ENCODE measurements at places on chromosomes 1 and 21.
A peak's percentile ranks its signal among the peaks of the same experiment; 100 is the strongest.

DNA sequence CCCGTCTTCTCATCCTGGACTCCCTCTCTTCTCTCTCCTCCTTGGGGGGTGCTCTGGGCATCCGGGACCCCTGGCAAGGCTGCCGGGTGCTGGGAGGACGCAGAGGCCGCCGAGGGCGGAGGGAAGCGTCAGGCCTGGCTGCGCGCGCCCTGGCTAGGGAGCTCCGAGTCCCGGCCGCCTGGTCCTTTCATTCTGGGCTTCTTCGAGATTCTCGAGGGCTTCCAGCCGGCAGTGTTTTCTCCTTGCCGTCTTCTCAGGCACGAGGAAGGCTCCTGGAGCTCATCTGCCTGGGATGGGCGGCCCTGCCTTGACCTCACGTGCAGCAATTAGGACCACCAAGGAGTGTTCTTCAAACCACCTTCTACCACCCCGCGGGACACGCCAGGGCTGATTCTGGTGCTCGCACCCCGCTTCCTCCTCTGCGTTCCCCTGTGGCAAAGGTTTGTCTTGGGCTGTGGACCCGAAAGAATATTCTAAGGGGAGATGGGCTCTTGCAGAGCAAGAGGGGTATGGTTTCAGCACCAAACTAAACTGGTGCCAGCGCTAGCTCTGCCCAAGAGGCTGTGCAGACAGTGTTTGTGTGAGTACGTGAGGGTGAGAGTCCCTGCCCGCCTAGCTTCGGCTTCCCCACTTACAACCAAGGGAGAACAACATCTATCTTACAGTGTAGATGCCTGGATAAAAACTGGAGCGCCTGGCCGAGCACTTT, 36.5 kb downstream of the PIK3CD start:
- peak; percentile 31 for DNase-seq

- no peak for DNase-seq
Observed at GRCh38 chr1:7450838-7451237, 320.3 kb upstream of the VAMP3 start.

DNA sequence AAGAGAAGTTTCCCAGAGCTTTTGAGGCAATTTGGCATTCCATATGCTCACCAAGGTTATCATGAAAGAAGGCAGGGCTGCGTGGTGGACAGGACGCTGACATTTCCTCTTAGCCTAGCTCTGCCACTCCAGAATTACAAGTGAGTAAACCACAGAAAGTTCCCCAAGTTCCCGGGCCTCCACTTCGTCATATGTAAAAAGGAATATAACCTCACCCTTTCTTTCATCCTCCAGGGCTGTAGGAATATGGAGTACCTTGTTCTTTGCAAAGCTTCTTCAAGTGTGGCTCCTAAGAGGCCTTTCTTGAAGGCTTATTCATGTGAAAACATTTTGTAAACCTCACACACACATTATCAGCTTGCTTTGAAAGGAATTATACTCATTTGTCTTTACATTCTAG, 210.2 kb downstream of the GREM2 start:
- no peak for DNase-seq

GRCh38 chr1:150560011-150560438, 10.8 kb downstream of the ADAMTSL4 start:
- peak; percentile 82 for DNase-seq

DNA sequence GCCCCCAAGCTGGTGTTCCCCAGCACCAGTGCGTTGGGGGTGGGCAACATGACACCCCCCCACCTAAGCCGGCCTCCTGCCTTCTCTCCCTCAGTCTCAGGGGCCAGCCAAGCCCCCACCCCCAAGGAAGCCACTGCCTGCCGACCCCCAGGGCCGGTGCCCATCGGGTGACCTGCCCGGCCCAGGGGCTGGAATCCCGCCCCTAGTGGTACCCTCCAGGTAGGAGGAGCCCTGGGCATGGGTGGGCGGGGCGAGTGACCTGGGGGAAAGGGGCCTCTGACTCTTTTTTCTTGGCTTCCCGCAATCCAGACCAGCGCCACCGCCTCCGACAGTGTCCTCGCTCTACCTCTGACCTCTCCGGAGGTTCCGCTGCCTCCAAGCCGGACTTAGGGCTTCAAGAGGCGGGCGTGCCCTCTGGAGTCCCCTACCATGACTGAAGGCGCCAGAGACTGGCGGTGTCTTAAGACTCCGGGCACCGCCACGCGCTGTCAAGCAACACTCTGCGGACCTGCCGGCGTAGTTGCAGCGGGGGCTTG, 1.3 kb upstream of the EFNA4 start:
- DNase-seq, result no peak

DNA sequence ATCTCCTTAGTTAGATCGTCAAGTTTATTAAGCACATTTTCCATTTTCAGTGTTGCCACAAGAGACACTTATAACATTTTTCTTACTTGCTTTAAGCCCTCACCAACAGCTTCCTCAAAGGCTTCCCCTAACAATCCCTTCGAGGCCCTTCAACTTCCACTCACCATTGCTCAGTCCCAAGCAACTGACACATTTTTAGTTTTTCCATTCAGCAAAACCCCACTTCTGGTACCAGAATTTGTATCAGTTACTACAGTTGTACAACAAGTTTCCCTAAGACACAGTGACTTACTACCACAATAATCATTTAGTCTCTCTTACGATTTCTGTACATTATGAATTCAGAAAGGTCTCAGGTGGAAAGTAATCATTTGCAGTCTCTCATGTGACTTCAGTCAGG, 276.8 kb upstream of the PKN2 start:
- DNase-seq, result no peak

DNA sequence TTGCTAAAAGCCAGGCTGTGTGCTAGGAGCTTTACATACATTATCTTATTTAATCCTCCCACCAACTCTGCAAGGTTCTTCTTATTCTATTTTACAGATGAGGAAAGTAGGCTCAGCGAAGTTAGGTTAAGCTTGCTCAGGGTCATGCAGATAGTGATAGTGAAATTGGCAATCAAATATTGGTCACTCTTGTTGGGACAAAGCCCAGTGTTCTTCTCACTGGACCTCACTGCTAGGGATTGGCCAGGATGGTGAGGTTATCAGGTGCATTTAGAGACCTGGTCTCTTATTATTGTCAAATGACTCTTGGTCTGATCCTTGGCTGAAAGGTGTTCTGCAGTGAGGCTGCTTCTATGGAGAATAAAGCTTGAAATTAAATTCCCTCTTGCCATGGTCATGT, 145.1 kb downstream of the CNIH3 start:
- DNase-seq, result no peak

DNA sequence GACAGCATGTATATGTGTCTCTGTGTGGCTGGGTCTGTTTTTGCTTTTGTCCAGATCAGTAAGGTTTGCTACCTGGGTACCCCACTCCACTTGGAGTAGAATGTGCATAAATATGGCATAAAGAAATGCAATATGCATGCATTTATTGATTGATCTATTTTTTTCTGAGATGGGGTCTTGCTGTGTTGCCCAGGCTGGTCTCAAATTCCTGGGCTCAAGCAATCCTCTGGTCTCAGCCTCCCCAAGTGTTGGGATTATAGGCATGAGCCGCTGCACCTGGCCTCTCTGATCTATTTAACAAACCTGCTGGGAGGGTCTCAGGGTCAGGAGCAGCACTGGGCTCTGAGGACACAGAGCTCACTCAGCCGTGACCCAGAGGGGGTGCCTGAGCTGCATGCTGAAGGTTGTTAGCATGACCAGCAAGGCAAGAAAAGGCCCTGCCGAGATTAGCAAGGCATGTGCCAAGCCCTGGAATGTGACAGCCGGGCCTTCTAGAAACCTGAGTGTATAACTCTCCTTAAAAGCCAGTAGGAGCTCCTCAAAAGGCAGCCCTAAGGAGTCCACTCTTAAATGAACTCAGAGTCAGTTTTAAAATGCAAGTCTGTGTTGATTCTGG, 22.5 kb downstream of the PCSK9 start:
- no peak for DNase-seq

GRCh38 chr1:157487096-157487495, 65.2 kb downstream of the FCRL5 start:
- DNase-seq, result no peak

DNA sequence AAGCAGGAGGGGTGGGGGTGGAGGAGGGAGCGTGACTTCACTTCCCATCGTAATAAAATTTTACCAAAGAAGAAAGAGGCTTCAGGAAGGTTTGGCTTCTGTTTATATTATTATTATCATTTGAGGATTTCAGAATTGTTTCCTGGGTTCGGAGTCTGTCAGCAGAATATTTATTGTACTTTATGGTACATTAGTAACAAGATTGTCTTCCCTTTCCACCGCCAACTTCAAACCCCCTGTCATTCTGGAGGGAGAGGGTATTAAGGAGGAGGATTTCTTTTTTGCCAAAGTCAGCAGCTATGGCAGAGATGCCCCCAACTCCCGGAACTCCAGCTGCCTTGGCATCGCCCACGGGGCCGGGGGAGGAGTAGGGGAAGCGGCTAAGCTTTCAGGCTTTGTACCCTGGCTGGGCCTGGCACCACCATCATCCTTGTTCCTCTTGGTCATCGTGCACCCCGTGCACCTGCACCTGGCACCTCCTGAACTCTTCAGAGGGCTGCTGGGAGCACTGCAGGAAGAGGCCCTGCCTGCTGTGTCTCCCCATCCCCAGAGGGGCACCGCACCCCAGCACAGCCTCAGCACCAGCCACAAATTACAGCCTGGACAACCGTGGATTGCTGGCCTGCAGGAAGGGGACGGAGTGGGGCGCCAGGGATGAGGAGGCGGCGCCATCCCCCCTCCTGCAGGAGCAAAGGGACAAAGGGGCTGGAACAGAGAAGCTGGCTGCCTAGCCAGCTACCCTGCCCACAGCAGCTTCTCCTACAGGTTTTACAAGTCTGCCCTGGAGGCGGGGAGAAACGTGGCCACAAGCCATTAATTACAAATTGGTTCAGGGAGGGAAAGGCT, 24.0 kb upstream of the PAX7 start:
- DNase-seq, result no peak

GRCh38 chr1:156676820-156677615, at the start of gene NES:
TSS of gene NES (minus strand) at chr1:156677407. CDS start at chr1:156677264, 143 bp downstream.
- peak; percentile 23 for DNase-seq

DNA sequence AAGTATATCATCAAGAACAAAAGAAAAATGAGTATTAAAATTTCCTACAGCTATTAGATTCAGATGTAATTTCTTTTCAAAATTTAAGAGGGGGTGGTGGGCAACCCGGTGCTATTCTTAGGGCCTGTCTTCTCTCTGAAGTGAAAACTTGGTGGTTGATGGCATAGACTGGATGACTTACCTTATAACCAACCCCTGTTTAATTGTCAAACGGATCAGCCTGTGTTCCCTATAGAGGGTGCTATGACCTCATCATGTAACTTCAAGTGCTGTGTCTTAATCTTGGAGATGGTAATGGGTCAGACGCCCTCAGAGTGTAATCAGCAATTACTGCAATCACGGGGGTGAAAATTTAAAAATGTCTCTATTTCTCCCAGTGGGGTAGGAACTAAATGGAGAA, 176.2 kb downstream of the PCP4 start:
- DNase-seq, result no peak

DNA sequence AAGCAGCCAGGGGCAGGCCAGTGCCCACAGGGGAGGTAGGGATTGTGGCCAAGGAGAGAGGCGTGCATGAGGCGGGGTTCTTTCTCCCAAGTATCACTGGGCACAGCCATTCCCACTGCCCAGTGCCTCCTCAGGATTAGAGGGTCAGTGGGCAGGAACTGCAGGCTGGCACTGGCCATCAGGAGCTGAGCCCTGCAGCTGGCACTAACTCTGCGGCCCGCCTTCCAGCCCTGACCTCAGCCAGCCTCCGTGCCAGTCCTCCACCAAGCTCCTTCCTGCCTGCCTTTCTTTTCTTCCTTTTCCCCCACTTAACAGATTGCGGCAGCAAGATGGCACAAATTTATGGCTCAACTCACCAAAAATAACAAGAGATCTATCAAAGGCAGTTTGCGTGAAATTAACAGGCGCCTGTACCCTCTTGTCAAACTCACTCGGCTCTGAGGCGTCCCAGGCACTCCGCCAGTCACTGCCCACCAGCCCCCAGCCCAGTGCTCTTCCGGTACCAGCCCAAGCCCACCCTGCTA, 11.1 kb downstream of the ADGRB2 start:
- DNase-seq, result no peak

DNA sequence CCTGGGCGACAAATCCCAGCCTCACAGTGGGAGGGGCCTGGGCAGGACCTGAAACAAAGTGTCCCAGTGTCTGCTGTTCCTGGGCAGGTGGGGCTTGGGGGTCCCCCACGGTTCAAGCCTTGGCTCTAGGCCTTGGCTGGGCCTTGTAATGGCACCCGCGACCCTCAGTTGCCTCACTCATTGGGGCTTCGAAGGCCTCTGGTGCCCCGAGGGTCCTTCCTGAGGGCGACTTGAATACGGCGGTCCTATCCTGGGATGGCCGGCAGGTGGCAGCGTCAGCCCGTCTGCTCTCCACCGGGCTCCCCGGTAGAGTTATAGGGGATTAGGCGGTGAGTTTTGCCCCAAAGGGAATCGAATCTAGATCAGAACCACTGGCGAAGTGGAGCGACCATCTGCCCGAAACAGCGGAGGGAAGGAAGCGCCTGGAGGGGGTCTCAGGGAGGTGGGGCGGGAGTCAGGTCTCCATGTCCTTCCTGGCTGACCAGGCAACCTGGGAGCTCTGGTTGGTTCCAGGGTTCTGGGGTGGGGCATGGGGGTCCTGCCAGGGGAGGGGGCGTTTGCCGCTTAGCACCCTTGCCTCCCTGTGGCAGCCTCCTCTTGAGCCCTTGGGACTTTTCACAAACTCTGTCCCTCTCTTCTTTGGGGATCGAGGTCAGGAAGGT, 2.1 kb upstream of the PEX10 start:
- peak; percentile 51 for DNase-seq

GRCh38 chr21:46457801-46458314, 833 bp upstream of the DIP2A start:
- DNase-seq, result no peak

- DNase-seq, result no peak
Observed at GRCh38 chr1:18926315-18927081, 24.1 kb upstream of the ALDH4A1 start.

DNA sequence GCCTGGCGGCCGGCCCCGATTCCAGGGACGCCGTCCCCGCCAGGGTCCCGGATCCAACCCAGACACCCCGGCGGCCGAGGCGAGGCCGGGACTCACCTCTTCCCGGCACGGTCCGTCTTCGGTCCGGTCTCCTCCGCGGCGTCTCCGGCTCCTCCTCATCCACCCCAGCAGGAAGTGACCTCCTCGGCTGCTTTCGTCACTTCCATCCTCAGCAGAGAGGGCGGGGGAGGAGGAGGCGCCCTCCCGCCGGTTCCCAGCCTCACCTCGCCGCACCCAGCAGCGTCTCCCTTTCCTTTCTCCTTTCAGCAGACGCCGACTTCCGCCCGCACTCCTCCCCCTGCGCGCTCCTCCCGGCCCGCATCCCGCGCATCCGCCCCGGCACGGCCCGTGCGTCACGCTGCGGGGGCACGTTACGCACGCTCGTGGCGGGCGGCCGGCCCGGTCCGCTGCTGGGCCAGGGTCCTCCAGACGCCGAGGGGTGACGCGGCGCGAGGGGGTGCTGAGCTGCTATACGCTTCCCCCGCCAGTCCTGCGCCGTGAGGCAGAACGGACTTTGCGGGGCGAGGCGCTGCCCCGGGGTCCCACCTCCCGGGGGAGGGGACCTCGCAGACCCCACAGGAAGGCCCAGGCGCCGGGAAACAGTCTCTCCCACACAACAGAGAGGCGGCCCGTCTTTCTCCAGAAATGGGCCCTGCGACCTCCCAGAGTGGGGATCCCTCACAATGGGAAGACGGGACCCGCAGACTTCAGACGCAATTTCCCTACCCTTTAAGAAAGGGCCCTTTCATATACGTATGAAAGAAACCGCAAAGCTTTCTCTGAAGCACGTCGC, at the start of gene ETV3:
Gene ETV3, minus strand, starts transcription at position 176 of the 832 bp plus-strand sequence. CDS start 2,043 bp downstream, outside the sequence.
- peak; percentile 96 for DNase-seq

GRCh38 chr1:200625381-200625824, 4.9 kb upstream of the KIF14 start:
- DNase-seq, result no peak

GRCh38 chr1:162676750-162677149, 44.5 kb downstream of the DDR2 start:
- DNase-seq, result no peak

GRCh38 chr1:100862591-100862990, 32.1 kb downstream of the EXTL2 start:
- no peak for DNase-seq
